ENCODE measurements at places on chromosomes 2 and 18.

DNA sequence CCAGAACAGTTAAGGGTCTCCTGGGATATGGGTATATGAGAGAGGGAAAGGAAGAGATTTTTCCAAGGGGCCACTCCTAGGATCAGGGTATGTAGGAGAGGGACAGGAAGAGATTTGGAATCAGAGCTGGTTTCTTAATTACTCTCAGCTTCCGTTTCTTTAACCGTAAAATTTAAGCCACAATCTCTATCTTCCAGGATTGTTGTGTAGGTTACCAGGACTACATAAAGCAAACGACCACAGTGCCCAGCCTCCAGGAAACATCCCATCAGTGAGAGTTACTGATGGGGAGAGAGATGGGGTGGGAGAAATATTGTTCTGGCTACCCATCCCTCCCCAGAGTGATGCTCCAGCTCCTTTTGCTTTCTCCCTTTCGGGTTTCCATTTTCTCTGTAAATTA lies 114.6 kb upstream of the THUMPD2 start:
- DNase-seq, result no peak

GRCh38 chr2:85259879-85260278 lies 67.9 kb downstream of the TGOLN2 start:
- DNase-seq, result no peak

DNA sequence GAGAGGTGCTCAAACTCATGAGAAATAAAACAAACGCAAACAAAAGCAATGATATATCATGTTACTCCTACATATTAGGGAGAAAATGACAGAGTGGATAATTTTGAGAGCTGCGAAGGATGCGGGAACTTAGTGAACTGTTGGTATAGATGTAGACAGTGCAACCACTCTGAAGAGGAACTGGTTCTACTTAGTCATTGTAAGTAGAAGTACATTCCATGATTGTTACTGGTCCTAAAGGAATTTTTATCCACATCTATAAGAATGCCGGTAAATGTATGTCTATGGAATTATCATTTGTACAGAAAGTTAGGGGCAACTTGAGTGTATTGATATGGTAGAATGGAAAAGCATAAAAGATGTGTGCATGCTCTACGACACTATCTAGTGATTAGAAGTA lies 1238.4 kb downstream of the LRP1B start:
- DNase-seq, result no peak

GRCh38 chr18:8654503-8655451 lies 45.5 kb downstream of the RAB12 start:
- no peak for DNase-seq

GRCh38 chr18:10262566-10262965 lies 191.9 kb upstream of the APCDD1 start:
- no peak for DNase-seq

- DNase-seq, result no peak
Observed at GRCh38 chr2:231222318-231223000, 24.0 kb downstream of the ARMC9 start.

DNA sequence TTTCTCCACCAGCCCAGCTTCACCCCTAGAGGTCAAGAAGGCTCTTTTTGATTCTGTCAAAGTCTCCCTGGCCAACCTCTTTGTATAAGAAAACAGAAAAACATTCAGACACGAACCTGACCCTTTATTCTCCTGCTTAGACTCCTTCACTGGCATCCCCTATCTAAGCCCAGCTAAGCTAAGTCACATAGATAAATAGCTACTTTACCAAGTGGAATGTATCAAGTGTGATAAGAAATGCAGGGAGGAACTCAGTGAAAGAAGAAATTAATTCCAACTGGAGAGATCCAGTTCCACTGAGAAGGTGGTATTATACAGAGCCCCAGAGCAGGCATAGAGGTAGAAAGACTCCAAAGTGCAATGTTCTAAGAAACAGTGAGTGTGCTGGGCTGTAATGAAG lies 489.5 kb downstream of the TNS1 start:
- DNase-seq, result no peak

GRCh38 chr2:30236591-30237238 lies 5.4 kb downstream of the LBH start:
- DNase-seq, result no peak

GRCh38 chr2:38991899-38992298 lies 102.2 kb downstream of the ARHGEF33 start:
- no peak for DNase-seq

GRCh38 chr2:182058056-182058455 lies 72.4 kb downstream of the PPP1R1C start:
- no peak for DNase-seq

- DNase-seq, result no peak
Observed at GRCh38 chr2:238685713-238686112, 162.2 kb upstream of the TWIST2 start.

DNA sequence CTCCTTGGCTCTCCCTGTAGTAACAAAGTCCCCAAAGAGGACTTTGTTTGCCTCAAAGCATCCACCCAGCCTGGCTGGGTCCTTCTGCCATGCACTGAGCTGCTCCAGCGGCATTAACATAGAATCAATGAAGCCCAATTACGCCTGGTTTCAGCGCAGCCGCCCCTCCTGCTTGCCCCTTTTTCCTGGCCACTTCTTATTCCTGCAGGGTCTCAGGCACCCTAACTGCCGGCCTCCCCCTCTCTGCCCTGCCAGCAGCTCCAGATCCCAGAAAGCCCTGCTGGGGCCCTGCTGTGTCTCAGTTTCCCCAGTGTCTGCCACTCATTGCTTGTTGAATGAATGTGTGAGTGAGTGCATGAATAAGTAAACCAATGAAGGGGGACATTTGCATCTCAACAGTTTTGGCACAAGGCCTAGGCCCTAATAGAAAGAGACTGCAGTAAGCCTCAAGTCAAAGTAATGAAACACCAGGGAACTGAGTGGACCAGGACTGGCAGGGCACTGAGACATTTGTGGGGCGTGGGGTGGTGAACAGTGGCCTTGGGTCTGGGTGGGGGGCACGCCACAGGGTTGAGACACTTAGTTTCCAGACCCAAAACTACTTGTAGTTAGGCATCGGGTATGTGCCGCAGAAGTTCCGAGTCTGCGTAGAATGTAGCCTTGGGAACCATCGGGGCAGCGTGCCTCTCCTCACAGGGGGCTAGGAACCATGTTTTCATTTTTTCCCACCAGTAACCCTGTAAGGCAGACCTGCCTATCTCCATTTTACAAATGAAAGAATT lies 60.6 kb downstream of the SMAD7 start:
- no peak for DNase-seq

GRCh38 chr2:121838551-121838950 lies 83.1 kb downstream of the TSN start:
- no peak for DNase-seq

GRCh38 chr2:3159782-3160545 lies 217.7 kb downstream of the EIPR1 start:
- DNase-seq, result no peak

DNA sequence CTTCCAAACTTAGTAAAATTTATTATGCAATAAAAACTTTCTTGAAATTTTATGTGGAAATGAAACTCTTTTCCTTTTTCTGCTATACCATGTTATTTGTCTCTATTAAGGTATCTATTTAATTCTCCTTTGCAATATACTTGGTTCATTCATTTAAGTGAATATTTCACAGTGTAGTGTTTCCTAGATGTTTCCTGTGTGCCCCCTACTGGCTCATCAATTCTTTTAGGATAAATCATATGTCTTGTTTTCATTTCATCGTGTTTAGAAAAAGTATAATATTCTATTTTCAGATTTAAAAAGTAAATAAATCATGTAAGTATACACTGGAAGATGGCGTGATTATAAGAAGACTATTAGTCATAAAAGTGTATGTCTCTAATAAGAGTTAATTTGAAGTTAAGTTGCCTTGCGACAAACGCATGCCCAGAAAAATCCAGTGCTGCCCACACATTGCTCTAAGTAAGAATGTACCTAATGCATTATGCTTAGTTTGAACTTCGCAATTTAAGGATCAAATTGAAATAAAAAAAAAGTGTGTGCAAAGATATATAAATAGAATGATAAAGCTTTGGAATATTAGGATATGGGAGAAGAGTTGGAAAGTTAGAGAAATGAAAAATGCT lies 525.4 kb downstream of the KCNJ3 start:
- DNase-seq, result no peak

- DNase-seq, result no peak
Observed at GRCh38 chr2:207332480-207333212, 166.9 kb upstream of the KLF7 start.

DNA sequence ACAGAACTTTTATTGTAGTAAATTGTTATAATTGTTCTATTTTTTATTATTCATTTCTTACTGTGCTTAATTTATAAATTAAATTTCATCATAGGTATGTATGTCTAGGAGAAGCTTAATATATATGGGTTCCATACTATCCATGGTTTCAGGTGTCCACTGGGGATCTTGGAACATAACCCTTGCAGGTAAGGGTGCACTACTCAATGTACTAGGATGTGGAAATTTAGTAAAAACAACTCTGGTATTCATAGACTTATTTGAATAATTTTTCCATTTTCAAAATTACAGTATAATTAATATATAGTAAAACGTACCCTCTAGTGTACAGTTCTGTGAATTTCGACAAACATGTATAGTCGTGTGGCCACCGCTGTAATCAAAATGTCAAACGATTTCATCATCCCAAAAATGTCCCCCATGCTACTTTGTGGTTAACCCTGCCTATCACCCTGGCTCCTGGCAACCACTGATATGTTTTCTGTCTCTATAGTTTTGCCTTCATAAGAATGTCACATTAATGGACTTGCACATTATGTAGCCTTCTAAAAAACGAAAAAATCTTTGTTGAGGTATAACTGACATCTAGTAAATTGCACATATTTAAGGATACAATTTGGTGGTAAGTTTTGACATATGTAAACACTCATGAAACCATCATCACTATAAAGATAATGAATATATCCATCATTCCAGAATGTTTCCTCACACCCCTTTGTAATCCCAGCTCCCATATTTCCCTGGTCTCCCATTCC lies 45.7 kb downstream of the ARL5A start:
- no peak for DNase-seq

DNA sequence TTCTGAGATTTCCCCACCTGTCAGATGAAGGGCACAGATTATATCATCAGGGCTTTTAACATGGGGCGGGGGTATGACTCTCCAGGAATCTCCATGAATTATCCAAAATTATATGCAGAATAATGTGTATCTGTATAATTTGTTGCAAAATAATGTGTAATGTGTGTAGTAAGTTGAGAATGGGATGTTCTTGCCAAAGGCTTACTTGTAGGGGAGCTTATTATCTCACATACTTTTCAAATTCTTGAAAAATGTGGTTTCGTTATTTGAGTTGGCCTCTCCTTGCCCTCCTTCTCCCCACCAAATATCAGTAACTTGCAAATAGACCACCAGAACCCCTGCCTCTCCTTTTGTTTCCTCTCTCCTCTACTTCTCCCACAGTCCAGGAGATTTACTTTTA lies 35.6 kb downstream of the UBR3 start:
- no peak for DNase-seq

DNA sequence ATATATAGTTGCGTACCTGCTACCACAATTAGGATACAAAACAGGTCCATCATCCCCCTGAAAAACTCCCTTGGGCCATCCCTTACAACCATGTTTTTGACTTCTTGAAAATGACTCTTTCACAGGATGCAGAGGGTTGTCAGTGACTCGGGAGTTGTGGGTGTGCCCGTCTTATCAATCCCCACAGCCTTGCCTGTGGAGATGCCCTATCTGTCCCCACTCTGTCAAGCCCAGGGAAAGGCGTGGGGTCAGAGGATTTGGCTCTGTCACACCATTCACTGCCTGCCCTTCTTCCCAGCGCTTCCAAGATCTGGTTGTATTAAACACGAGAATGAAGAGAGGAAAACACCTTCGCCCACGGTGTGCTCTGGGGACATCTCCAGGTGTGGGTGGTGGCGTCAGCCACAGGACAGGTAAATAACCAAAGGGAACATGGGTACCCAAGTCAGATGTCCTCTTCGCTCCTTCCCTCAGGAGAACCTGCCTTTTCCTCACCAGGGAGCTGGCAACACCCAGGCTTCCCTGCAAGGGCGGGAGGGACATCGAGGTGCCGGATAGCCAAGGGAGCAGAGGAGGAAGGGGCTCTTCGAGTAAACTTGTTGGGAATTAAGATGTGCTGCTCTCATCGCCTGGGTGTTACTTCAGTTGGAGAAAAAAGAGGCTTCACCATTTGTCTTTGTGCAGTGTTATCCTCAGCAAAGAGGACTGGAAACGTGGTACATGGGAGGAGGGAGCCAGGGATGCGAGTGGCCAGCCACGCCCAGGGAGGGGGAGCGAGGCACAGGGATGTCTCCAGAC lies 100.3 kb downstream of the B3GNT2 start:
- no peak for DNase-seq

- no peak for DNase-seq
Observed at GRCh38 chr2:184767059-184767458, 168.7 kb downstream of the ZNF804A start.

DNA sequence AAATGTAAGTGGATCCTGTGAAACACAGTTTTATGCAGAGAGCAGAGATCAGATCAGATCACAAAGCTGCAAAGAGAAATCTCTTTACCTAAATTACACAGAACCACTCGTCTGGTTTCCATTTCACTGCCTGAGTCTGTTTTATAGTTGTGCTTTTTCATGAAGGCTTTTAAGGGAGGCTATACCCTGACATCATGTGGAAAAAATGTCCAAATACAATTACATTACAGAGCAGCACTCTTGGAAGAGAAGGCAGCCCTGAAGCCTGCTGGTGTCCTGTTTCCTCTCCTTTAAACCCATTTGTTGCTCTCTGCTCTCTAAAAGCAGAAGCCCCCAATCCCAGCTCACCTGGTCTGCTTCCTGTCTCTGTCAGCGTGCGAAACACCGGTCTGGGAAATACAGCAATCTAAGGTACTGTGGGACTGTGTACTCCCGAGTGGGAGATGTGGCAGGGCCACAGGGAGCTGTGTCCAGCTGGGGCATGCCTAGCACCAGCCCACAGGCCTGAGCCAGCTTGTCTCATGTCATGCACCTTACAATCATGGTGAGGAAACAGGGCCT lies 24.8 kb upstream of the ZFP36L2 start:
- peak; percentile 73 for DNase-seq

DNA sequence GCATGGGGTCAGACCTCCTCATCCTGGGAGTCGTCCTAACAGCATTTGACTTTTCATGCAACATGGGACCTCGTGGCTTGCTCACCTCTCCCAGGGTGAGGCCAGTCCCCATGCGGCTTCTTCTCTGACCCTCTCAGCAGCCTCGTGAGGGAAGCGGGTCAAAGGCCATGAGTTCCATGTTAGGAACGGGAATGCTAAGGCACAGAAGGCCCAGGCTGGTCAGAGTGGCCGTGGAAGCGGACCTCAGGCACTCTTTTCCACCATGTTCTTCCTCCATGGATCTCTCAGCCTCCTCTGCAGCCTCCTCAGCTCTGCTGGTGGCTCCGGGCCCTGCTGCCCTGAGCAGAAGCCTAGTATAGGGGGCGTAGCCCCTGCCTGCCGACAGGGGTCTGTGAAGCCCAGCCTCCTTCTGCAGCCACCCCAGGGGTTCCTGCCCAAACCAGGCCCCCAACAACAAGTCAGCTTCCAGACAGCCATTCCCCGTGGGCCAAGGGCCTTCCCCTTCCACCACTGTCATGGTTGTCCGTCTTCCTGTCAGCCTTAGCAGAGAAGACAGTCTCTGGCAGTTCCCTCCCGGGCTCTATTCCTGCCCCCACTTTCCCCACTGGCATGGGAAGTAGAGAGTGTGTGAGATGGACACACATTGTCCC lies 60.0 kb upstream of the OTOF start:
- no peak for DNase-seq
